H54 (cell line): ENCODE measurements at places on chromosomes 5 and 9.

DNA sequence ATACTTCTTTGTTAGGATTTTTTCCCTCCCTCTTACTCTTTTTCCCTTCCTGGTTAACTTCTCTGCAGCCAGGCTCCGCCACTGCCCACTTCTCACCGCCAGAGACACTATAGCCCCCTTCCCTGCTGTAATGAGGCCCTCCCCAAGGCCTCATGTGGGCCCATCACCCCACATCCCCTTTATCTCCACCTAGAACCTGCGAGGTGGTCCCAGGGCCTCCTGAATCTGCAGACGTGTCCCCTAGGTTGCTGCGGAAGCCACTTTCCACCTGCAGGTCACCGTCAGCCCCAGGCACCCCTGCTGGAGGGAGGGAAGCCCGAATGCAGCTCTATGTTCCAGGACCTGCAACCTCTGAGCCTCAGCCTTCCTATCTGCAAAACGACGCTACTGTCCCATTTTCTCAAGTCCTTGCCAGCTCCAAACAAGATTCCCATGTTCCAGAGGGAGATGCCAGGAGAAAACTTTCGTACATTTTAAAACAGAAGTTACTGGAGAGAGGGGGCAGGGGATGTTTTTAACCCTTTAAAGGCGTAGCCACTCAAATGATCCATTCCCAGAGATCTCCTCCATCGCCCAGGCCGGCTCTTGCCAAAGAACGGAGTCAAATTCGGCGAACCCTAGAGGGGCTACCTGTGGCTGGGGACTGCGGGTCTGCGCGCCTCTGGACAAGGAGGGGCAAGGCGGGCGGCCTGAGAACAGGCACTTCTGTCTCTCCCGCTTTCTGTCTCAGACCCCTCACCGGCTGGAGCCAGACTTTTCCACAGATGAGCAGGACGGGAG, 929 bp downstream of the SH3PXD2B start:
- no peak for DNase-seq

GRCh38 chr5:55102348-55102747, at the start of gene GZMA:
TSS of gene GZMA (plus strand) at chr5:55102646. CDS start at chr5:55102683, 37 bp downstream.
- no peak for DNase-seq

DNA sequence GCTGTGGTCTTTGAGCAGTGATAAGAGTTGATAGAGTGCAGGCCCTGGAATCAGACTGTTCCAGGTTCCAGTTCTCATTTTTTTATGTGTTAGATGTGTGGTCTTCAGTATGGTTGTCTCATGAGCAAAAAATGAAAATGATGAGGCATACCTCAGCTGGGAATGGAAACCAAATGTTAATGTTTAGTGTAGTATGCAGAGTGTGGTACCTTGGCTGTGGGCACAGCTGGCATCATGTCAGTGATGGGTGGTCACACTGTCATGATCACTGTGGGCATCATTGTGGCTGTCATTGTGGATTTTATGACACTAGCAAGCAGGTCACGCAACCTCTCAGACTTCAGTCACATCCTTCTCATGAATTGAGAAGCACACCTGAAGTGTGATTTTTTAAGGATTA, 6.4 kb downstream of the ABLIM3 start:
- DNase-seq = no peak

- no peak for DNase-seq
Observed at GRCh38 chr9:2616692-2617377, 4.8 kb upstream of the VLDLR start.

- DNase-seq = no peak
Observed at GRCh38 chr5:98880151-98880550, 48.7 kb downstream of the CHD1 start.

DNA sequence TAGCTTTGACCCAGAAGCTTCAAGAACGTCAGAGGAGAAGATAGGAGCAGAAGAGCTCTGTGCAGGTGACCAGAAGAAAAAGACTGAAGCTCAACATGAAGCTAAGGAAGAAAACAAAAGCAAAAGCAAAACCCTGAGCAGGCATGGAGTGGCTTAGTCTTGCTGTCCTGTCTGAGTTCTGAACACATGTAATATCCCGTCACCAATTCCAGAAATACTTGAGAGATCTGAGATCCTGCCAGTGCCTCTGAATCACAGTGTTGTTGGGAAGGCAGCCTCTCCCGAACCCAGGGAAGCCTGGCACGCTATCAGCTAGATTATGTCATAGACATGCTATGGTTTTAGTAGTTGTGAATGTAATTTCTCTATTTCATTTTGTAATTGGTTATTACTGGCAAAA, 235.7 kb downstream of the ICE1 start:
- DNase-seq = peak; percentile 65

DNA sequence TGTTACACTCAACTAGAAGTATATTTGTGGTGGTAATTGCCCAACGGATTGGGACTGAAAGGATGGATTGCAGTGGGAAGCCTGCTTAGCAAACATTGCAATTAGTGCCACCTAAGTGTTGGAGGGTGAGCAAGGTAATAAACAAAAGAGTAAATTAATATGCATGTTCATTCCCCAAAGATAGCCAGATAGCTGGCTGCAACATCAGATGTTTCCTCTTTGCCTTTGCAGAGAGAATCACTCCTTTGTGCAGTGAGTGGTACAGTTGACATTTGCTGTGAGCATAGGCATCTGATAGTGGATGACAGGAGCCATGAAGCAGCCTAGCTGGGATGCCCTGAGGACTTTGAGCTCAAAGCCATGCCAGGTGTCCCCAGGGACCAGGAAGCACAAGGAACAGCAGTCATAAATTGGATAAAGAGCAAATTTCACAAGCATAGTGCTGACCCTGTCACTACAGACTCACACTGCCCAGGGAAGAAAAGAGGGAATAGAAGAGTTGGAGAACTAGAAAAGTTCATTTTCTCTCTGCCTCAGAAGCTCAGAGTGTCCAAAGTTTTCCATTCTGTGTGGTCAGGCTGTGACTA, 336.1 kb upstream of the SLC30A5 start:
- DNase-seq = no peak

GRCh38 chr5:31007672-31008071, 185.8 kb upstream of the CDH6 start:
- DNase-seq = no peak

GRCh38 chr5:178298283-178298807, 65.7 kb upstream of the PHYKPL start:
- no peak for DNase-seq

- DNase-seq = no peak
Observed at GRCh38 chr5:124952079-124952478, 205.6 kb upstream of the ZNF608 start.

DNA sequence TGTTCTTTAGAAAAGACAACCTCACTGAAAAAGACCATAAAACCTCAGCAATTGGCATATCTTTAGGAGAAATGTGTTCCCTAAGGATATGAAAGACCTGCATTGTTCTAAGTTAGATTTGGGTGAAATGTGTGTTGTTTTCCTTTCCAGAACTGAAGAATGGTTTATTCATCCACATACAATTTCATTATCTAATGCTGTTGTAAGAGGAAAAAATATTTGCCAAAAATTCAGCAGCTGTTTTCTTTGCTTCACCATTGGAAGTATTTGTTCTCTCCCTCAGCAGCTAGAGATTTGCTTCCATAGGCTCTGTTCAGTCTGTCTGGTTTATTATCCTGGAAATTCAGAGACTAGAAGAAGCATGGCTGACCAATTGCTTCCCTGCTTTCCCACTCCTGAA, 150.9 kb downstream of the ISOC1 start:
- no peak for DNase-seq

DNA sequence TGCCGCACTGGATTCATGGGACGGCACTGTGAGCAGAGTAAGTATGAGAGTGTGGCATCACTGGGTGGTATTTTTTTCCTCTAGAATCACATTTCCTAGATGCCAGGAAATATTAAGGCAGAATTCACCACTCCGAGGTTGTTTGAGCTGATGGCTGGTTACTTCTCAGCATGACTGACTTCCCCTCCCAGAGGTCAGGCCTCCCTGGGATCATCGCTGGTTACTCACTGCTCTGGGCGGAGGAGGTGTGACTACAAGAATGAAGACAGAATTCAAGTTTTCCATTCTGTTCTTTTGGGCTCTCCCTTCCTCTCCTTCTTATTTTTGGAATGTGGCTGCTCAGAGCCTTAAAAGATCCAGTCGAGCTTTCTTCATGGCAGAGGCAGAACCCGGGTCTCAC, 76.6 kb upstream of the PRRC1 start:
- DNase-seq = peak; percentile 18

DNA sequence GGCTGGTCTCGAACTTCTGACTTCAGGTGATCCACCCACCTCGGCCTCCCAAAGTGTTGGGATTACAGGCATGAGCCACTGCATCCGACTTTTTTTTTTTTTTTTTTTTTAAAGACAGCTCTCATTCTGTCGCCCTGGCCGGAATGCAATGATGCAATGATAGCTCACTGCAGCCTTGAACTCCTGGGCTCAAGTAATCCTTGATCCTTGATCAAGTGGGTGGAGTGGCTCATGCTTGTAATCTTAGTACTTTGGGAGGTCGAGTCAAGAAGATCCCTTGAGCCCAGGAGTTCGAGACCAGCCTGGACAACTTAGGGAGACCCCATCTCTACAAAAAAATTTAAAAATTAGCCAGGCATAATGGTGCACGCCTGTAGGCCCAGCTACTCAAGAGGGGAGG, 8.1 kb downstream of the SEC24A start:
- no peak for DNase-seq

DNA sequence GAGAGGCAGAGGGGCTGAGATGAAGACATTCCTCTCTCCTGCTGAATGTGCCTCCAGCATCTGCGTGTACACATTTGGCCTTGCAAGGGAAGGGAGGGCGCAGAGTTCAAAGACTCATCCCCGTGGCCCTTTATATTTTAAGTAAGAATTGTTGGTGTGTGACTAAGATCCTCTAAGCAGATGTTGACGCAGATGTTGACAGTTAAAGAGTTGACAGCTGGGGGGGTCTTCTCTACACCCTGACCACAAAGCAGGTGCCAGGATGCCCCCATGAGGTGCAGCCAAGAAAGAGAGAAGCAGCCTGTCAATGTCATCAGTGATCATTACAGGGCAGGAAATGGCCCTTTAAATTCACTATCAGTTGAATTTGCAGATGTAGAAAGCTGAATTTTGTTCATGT, 262.9 kb downstream of the IRX1 start:
- DNase-seq = no peak

- no peak for DNase-seq
Observed at GRCh38 chr5:174920906-174921550, 196.6 kb downstream of the MSX2 start.

DNA sequence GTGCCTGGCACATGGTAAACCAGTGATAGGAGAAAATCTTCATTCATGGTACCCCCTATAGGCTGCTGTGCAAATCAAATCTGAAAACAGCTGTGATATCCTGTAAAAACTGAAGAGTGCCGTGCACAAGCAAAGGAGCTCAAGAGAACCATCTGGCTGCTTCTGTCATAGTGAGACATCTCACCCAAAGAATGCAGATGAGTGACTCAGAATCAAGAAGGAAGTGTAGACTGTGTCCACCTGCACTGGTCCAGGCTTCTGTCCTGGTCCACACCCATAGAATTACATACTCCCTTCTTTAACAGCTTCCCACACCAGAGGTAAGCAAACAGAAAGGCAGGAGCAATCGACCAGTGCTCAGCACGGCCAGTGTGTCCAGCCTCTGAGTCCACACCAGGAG, 195.9 kb downstream of the ASTN2 start:
- no peak for DNase-seq

GRCh38 chr9:37965116-37965515, 61.2 kb upstream of the SLC25A51 start:
- no peak for DNase-seq

DNA sequence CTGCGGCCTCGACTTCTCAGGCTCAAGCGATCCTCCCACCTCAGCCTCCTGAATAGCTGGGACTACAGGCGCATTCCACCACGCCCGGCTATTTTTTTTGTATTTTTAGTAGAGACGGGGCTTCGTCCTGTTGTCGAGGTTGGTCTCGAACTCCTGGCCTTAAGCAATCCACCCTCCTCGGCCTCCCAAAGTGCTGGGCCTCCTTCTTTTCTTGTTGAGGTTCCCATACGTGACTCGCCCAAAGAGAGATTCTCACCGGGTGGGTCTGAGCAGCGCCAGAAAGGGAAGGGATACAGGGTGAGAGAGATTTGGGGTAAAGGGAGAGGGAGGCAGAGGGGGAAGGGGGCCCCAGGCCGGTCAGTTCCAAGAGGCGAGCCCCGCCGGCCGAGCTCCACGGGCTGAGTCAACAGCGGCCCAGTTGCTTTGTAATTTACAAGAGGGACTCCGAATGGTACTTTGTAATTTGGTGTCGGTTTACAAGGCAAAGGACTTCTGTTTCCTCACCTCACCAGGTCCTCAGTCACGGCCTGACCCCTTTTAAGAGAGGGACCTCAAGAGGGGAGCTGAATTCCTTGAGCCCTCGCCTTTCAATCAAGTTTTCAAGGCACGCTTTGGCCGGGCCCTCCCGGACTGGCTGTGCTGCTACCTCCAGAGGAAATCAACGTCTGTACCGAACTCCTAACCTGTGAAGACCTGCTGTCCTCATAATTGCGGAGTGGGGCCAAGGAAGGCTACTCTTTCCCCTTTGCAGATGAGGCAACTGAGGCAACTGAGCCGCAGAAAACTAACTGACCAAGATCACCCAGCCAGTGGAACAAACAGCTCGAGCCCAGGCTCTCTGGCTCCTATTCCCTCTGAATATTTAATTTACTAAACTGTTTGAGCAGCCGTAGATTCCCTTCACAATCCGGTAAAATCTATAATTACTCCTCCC, 3.3 kb upstream of the DMRT2 start:
- DNase-seq = no peak

DNA sequence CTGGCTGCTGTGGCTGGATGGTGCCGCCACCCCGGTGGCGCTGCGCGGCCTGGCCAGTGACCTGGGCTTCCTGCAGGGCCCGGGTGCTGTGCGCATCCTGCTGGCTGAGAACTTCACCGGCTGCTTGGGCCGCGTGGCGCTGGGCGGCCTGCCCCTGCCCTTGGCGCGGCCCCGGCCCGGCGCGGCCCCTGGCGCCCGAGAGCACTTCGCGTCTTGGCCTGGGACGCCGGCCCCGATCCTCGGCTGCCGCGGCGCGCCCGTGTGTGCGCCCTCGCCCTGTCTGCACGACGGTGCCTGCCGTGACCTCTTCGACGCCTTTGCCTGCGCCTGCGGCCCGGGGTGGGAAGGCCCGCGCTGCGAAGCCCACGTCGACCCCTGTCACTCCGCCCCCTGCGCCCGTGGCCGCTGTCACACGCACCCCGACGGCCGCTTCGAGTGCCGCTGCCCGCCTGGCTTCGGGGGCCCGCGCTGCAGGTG, 17.5 kb downstream of the CRB2 start:
- DNase-seq = no peak

DNA sequence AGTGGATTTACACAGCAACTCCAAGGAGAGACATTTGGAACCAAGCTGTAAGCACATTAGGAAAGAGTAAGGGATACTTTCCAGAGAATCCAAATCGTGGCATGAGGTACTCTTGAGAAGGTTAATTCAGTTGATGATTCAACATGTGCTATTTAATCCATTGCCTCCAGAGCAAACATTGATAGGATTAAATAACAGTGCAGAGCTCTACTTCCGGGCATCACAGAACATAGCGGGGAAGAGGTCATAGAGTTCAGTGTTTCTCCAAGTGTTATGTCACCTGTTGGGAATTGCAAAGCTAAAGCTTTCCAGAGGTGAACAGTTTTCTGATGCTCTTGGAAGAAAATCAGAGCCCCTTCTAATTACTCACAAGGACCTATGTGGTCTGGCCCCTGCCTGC, 127.5 kb downstream of the PPP2R2B start:
- no peak for DNase-seq

GRCh38 chr5:115842089-115842935, 577 bp downstream of the AP3S1 start:
- DNase-seq = peak; percentile 51

GRCh38 chr5:143153332-143154119, 250.0 kb downstream of the NR3C1 start:
- DNase-seq = no peak

- DNase-seq = no peak
Observed at GRCh38 chr9:93477397-93477796, 24.0 kb upstream of the FAM120AOS start.

GRCh38 chr5:71922584-71923106, 184.6 kb upstream of the MAP1B start:
- DNase-seq = peak; percentile 13
